Caudate nucleus (tissue), 63 donors: ENCODE measurements at places on chromosomes 16 and 17.

- DNase-seq = no peak
These were observed 13.5 kb downstream of the NME3 start for GRCh38 chr16:1757714-1758461.

DNA sequence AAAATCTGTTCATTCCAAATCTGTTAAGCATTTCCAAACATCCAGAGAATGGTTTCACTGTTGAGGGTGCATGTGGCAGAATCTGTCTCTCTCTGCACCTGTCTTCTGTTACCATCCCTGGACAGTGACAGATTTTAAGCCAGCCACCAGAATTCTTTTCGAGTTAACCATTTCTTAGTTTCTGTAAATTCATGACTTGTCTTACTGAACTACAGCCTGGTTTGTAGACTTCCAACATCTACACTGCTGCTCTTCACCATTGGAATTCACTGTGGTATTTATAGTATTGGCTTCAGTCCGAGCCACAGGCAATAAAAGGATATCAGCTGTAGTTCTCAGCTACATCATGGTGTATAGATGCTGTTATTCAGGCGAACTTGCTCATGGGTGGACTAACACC is 47.6 kb downstream of the GOSR1 start:
- no peak for DNase-seq

DNA sequence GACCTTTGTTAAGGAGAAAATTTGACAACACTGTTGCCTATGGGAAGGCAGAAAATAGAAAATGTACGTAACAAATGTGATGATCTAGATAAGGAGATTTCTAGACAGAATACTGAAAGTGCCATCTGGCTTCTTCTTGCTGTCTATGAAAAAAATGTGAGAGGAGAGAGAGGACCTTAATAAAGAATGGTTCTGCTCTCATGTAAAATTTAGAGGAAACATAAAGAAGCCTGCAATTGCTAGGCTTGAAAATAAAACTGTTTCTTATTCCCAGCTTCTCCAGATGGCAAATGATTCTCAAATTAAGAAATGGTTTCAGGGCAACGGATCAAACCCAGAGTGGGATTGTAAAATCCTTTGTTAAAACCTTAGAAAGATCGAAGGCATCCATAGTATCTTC is 128.5 kb downstream of the CDK5R1 start:
- no peak for DNase-seq

DNA sequence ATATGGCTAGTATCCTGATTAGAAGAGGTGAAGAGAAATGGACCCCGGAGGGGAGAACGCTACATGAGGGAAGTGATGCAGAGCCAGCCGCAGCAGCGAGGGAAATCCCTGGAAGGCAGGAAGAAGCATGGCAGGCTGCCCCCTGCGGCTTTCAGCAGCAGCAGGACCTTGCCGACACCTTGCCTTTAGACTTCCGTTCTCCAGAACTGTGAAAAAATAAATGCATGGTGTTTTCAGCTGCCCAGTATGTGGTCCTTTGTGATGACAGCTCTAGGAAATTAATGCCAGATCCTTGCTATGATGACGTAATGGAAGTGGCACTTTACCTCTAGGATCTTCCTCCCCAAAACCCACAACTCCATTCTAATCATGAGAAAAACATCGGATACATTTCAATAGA is 9.7 kb upstream of the ZFP1 start:
- DNase-seq = no peak

GRCh38 chr16:84218176-84218823 is 21.5 kb downstream of the KCNG4 start:
- DNase-seq = no peak

- DNase-seq = no peak
These were observed 128.7 kb downstream of the C16orf78 start for GRCh38 chr16:49502136-49502881.

DNA sequence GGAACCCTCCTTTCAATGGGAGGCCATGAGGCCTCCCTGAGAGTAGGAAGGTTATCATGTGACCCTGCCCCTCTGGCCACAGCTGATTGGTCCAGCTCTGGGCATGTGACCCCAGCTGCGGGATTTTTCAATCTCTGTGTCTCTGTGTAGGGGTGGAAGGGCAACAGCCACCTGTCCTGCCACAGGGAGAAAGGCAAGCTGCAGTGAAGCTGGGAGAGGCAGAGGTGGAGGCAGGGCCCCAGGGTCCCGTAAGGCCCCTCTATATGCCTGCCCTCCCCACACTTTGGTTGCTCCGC is 10.9 kb downstream of the DNAAF8 start:
- no peak for DNase-seq

- DNase-seq = no peak
These were observed 42.9 kb upstream of the C16orf78 start for GRCh38 chr16:49330562-49331201.
